Thyroid gland (tissue), 4 donors: ENCODE measurements at places on chromosomes 1 and 21.

GRCh38 chr1:163076044-163076443 lies 6.9 kb downstream of the RGS4 start:
- DNase-seq, result no peak

- no peak for DNase-seq
These were observed 90.1 kb downstream of the DTL start for GRCh38 chr1:212125654-212126053.

- peak; percentile 36 for DNase-seq
These were observed 126.5 kb downstream of the NFIA start for GRCh38 chr1:61208831-61209230.

GRCh38 chr1:237232501-237232900 lies 190.5 kb downstream of the RYR2 start:
- no peak for DNase-seq

- no peak for DNase-seq
These were observed 36.9 kb upstream of the PSMG1 start for GRCh38 chr21:39220150-39220549.

GRCh38 chr1:84689514-84690396 lies 506 bp downstream of the SSX2IP start:
- DNase-seq, result no peak

GRCh38 chr1:68229650-68230483 lies 2.5 kb downstream of the WLS start:
- no peak for DNase-seq

DNA sequence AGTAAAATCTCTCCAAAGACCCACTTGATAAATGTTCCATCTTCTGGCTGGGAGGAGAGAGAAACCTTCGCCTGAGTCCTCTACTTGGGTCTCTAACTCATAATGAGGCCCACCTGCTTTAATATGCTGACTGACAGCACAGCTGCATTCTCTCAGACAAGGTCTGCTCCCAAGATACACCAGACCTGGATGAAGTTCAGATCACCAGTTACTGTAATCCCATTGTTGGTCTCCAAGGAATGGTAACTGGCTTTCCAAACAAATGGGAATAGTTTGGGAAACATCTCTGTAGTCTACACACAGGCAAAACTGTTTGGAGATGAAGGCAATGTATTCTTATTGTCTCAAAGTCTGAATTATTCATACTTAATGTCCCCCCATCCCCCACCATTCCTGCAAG lies 27.9 kb upstream of the COL24A1 start:
- no peak for DNase-seq
